ENCODE measurements at places on chromosomes 6 and 20.

GRCh38 chr6:46011188-46012085, 4.2 kb downstream of the CLIC5 start:
- no peak for DNase-seq

DNA sequence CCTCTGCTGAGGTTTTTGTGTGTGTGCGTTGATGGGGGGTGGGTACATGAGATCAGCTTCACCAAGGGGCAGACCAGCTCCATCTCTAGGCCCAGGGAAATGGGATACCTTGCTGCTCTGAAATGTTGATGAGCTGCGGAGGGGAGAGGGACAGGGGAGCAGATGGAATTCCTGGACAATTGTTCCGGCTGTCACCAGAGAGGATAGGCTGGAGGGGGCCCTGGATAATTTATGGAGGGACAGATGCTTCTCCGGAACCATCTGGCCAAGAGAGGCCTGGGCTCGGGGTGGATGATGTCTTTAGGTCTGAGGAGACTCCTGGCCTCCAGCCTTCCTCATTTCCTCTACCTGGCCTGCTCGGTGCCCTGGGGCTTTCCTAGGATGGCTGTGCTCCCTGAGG, 1.9 kb upstream of the TJAP1 start:
- no peak for DNase-seq

DNA sequence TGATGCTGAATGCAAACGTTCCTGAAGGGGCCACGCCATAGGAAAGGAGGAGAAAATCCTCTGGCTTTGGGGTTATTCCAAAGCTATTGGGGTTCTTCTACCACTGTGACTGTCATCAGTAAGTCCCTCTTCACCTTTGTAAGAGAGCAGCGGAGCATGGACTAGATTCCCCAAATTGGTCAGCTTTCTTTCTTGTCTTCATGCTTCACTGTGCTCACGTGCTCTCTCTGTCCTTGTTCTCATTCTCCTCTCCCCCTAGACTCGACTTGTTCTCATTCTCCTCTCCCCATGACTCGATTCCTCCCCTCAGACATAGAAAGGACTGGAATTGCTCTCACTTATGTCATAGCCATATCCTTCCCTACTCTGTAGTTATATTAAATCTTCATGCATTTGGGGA, 54.8 kb upstream of the ADGRG6 start:
- DNase-seq: no peak

DNA sequence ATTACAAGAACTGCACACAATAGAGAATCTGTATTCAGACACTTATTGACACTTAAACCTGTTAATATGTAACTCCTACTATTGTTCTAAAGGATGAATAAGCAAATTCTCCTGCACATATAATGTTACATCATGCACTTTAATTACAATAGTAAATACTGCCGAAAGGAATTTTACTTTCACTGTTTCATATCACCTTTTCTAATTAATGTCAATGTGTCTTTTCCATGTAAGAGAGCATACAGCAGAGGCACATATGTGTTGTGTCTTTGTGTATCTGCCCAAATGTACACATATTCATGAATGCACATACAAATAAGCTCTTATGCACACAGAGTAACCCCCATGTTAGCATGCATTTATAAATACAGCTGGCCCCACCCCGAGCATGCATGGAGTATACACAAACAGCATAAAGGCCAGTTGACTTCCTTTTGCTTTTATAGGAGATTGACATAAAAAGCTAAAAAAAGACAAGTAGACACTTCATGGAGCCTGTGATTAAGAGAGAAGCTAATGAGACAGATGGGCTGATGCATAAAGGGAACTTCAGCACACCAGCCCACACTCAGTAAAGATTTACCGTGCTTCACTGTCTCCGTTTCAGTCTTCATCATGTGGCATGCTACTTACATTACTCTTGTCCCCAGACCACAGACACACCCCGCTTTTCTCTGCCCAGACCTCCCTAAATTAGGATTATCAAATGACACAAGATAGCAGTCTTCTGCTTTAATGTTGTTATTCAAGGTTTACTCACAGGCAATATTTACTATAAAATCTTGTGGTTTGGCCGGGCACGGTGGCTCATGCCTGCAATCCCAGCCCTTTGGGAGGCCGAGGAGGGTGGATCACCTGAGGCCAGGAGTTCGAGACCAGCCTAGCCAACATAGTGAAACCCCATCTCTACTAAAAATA, 184.6 kb downstream of the ATXN1 start:
- DNase-seq: no peak

GRCh38 chr6:43738267-43738676, 31.7 kb upstream of the VEGFA start:
- no peak for DNase-seq

- no peak for DNase-seq
These were observed 84.3 kb downstream of the ZHX3 start for GRCh38 chr20:41232973-41233926.

GRCh38 chr6:4606016-4606415, 170.2 kb upstream of the CDYL start:
- DNase-seq: no peak

DNA sequence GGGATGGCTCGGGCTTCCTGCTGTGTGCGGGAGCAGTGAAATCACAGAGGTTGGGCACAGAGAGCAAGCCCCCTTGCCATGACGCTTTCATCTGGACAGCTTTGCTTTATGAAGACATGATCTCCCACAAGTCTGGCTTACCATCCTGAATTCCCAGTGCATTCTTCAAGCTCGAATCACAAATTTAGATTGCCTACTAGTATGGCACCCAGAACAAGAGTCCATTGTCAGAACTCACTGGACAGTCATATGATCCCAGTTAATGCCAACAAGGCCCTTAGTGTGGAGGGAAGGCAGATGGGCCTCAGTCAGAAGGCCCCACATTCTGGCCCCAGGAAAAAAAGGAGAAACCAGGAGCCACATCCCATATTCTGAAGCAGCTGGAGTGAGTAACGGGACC, 147.3 kb upstream of the FOXQ1 start:
- DNase-seq: no peak

DNA sequence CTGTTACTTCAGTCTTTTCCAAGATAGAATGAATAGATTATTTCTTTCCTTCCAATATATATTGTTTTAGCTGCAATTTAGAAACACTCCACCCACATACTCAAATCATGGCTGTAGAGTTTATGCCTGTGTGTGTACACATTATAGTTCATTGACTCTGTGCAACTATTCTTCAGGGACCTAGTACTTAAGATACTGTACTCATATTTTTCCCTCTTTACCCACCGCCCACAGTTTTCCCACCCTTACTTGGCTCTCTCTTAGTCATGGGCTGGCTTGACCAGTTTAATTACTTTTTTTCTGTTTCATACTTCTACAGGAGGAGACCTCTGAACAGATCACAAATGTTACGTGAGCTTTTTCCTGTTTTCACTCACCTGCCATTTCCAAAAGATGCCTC, 30.4 kb downstream of the C6orf89 start:
- DNase-seq: no peak

DNA sequence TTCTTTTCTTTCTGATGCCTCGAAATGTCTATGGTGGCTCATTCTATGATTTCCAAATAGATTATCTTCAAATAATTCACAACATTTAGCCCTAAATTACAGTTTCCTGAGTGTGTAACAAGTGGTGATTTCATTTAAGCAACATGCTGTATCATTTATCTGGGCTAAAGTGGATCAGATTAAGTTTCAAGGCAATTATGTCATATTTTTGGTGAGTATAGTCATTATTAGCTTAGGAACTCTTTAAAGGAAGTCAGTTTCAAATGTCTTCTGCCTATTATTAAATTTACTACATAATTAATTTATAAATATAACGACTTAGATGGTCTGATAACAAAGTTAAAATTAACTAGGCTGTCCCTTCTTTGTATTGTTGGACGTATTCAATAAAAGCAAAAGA, 847.9 kb upstream of the FLRT3 start:
- no peak for DNase-seq

DNA sequence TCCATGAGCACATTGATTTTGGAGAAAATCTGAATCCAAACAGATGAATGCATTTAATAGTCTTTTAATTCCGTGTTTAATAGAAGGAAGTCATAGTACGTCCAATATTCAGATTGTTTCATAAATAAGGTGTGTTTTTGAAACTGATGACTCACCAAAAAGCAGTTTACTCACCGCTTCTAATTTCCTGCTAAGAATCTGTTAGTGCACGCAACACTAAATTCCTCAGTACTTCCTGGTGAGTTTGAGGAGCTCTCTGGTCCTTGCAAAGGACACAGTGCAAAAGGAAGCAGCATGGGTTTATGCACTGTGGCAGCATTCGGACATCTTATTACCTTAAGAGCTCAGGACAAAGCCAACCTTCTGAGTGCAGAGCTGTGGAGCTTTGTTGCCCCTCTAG, 2.3 kb upstream of the ADGRF1 start:
- no peak for DNase-seq

- DNase-seq: no peak
These were observed 7.3 kb downstream of the OARD1 start for GRCh38 chr6:41064841-41065240.

DNA sequence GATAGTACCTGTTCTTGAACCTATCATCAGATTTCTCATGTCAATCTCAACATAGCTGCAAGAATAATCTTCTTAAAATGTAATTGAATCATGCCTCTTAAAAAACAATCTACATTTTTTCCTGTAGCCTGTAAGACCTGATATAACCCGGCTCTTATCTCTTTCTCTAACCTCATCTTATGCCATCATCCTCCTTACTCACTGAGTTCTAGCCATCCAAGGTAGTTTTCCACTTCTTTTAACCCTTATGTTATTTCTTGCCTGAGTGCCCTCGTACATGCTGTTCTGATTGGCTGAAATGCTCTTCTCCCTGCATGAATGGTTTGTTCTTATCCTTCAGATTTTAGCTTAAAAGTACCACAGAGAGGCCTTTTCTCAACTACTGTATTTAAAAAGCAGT, 16.4 kb downstream of the SLC17A5 start:
- DNase-seq: no peak

DNA sequence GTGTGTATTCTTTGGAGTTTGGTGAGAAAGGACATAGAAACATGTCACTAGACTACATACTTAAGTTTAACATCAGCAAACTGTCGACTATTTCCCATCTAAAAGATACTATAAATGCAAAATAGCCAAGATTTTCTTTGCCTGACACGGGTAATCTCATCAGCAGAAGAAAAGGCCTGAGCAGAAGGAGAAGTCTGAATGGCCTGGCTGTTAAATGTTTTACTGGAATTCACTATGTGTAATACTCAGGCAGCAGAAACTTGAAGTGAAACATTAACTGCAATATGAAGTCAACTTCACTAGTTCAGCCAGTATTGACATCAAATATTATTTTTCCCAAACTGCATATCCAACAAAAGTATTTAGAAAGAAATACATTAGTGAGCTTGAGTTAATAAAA, 6.4 kb upstream of the DSE start:
- DNase-seq: no peak

- no peak for DNase-seq
These were observed 42.3 kb downstream of the VGLL2 start for GRCh38 chr6:117307655-117308054.

- DNase-seq: no peak
These were observed 65.0 kb upstream of the SIRPA start for GRCh38 chr20:1830240-1830639.

- no peak for DNase-seq
These were observed 171.0 kb downstream of the QRSL1 start for GRCh38 chr6:106800379-106800778.

DNA sequence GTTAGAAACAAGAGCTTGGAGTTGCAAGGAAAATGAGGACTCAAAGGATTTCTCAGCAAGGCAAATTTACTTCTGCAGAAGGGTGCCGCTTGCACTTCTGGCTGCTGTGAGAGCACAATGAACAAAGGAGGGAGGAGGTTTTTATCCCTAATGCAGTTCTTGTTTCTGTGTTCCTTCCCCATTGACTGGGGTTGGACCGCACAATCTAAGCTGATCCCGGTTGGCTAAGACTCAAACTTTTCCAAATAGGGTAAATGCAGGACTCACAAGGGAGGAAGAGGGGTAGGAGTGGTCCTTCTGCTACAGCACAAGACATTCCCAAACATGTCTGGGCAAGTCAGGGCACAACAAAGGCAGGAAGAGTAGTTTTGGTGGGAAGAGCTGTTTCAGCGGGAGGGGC, 249.6 kb upstream of the MOCS1 start:
- no peak for DNase-seq

DNA sequence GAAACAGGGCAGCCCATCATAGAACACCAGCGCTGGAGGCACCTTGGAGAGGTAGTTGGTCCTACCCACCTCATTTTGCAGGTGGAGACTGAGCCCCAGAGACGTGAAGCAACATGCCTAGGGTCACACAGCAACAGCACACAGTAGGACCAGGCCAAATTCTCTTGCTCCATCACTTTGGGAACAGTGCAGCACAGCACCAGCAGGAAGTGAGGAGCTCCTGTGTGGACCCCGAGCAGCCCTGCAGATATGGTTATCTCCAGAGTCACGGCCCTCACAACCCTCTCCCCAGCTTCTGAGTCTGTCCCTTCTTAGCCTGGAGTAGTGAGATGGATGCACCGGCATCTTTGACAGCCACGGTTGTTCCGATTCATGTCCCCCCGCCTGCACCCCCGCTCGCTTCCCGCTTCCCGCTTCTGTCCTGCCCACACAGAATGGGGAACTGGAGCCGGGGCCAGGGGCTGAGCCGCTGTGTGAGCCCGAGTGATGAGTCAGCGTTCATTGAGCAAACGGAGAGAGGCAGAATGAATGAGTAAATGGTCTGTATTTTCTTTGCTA, 72.6 kb upstream of the DUSP22 start:
- no peak for DNase-seq

- no peak for DNase-seq
These were observed 37.6 kb upstream of the CLIC5 start for GRCh38 chr6:46053039-46053933.

DNA sequence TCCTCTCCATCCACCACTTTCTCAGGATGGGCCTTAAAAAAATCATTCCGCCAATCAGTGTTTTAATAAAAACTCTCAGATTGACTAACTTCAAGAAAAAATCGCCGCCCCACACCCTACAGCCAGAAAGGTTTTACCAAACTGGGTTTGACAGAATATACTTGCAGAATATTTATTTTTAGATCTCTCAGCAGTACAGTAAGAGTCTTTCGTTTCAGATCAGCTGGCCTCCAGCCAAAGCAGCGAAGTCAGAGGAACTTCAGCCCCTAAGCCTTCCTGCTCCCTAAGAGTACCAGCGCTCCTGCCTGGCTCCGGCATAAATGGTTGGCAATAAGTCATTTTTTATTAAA, 24.7 kb downstream of the TBC1D7 start:
- DNase-seq: no peak

DNA sequence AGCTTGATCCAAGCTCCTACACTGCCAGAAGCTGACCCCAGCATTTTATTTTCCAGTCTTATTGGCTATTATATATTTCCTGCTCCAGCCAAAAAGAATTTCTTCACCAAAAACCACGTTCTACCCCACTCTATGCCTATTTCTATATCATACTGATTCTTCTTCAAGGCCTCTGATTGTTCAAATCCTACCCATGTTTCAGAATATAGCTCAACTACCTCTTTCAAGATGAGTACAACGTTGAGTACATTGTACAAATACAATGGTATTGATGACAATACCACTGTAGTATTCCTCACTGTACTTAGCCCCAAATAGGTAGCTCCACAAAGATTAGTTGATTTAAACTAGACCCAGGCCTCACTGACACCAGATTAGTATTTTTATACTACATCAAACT, 31.0 kb downstream of the ASCC3 start:
- DNase-seq: no peak

- DNase-seq: no peak
These were observed 124.0 kb downstream of the OGFRL1 start for GRCh38 chr6:71412559-71413140.

Data from SK-N-MC (cell line).